ENCODE measurements at places on chromosomes 7 and 10.
A peak's percentile ranks its signal among the peaks of the same experiment; 100 is the strongest.

DNA sequence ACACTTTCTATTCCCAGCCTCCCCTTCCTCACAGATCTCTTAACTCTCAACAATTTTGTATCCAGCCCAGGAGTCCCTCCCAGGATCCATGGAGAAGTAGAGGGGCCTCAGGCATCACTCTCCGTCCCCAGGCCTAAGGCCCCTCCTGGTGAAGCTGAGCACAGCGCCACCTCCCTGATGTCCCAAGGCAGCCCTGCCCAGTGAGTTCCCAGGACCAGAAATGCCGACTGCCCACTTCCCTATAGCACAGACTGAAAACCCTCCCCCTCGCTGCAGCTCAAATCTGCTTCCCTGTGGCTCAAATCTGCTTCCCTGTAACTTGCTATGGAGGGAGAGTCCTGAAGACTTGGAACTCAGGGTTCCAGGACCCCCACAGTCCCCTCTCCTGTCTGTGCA lies 35.6 kb downstream of the YKT6 start:
- DNase-seq, result no peak

GRCh38 chr7:118183428-118183785 lies 557 bp upstream of the LSM8 start:
- DNase-seq, result no peak

- peak; percentile 64 for DNase-seq
Observed at GRCh38 chr10:7457478-7458316, 46.9 kb upstream of the SFMBT2 start.

DNA sequence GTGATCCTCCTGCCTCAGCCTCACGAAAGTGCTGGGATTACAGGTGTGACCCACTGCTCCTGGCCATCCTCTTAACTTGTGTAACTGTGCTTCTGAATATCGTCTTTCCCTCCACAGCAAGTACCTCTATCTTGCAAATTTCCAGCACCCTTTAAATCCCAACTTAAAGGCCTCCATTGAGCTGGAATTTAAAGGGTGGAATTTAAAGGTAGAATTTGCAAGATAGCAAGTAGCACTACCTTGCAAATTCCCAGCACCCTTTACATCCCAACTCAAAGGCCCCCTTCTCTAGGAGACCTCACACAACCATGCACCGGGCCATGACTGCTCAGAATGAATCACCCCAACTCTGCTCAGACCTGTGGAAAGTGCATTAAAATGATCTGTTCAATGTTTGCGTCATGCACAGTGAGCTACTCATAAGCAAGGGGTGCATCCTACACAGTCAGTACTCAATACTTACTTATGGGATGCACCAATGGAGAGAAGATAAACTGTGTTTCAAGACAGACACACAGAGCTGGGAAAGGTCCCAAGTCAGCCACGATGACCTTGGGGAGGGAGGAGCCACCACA lies 17.8 kb upstream of the SDK1 start:
- DNase-seq, result peak; percentile 56

- peak; percentile 21 for DNase-seq
Observed at GRCh38 chr10:63437116-63437949, 28.4 kb downstream of the JMJD1C start.

DNA sequence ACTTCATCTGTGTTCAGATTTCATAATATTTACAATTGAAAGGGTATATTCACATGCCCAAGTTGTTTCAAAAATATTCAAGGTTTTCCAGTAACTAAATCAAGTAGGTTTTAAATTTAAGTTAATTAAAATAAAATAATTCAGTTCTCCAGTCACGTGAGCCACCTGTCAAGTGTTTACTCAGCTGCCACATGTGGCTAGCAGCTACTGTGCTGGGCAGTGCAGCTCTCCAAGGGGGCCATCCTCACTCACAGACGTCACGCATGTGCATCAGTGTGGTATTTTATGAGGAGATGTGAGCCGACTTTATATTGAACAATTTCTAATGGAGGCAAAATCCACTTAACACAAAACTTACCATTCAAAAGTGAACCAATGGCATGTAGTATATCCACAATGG lies 69.7 kb upstream of the CAMK2B start:
- DNase-seq, result no peak

DNA sequence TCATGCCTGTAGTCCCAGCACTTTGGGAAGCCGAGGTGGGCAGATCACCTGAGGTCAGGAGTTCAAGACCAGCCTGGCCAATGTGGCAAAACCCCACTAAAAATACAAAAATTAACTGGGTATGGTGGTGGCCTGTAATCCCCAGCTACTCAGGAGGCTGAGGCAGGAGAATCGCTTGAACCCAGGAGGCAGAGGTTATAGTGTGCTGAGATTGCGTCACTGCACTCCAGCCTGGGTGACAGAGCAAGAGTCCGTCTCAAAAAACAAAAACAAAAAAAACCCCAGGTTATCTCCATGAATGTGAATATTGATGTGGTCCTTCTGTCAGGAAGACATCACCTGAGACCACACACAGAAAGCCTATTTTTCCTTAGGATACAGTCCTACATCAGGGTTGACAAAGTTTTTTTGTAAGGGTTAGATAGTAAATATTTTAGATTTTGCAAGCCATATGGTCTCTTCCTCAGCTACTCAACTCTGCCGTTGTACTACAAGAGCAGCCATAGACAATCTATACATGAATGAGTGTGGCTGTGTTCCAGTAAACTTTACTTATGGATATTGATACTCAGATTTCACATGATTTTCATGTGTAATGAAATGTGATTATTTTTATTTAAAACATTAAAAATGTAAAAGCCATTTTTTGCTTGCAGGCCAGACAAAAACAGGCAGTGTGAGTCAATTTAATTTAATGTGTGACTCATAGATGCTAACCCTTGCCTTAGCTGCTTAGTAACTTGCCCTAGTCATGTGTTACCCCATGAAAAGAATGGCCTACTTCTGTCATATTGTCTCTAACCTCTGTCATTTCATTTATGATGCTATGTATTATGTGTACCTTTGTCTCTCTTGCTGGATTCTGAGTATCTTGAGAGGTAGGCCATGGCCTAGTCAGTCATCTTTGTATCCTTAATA lies 78.1 kb downstream of the TPST1 start:
- DNase-seq, result peak; percentile 91

GRCh38 chr7:22219739-22220493 lies 137.0 kb downstream of the RAPGEF5 start:
- peak; percentile 24 for DNase-seq

- DNase-seq, result no peak
Observed at GRCh38 chr7:42494736-42495135, 257.7 kb upstream of the GLI3 start.

DNA sequence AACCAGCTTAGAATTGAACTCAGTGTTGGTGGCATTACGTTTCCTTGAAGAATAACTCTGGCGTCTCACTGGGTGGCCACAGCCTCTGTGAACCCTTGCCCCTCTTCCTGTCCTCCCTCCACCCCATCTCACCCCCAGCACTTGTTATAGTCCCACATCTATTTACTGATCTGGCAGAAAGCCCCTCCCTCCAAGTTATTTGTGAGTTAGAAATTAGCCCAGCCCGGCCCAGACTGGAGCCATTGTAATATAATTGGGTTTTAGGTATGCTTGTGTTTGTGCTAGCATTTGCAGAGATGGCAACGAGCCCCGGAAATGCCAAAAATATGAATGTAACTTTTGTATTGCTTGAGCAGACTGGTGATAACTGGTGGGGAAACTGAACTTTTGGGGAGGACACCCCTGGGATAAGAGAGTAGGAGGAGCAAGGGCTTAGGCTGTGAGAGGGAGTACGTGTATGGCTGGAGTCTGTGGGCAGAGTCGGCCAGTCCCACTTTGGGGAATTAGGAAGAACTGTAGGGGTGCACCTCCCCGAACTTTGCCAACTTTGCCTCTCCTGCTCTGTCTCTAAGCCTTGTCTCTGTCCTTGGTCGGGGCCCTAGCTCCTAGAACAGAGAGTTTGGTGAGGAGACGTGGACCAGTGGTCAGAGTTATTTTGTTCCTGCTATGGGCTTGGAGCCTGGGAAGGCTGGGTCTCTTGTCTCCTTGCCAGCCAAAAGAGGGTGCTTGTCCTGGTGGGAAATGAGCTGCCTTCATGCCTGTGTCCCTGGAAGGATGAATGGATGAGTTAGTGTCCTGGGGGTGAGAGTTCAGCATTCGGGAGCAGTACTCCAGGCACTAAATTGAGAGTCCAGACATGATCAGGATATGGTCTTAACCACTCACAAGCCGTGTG lies 19.3 kb upstream of the TRIM8 start:
- peak; percentile 60 for DNase-seq

DNA sequence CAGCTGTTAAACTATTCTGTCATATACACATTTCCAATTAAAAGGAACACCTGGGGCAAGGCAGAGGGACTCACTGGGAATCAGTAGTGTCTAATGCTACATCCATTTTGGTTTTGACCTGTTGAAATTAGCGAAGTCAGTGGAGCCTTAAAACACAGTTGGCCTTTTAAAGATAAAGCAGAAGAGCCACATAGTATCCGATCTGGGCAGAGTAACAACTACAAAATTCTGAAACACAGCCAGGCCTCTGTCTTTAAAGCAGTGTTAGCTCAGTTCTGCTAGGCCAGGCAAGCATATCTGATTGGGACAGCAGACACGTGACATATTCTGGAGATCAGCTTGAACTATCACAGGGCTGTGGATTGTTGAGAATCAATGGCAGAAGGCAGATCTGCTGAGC lies 117.5 kb upstream of the WNT16 start:
- no peak for DNase-seq

DNA sequence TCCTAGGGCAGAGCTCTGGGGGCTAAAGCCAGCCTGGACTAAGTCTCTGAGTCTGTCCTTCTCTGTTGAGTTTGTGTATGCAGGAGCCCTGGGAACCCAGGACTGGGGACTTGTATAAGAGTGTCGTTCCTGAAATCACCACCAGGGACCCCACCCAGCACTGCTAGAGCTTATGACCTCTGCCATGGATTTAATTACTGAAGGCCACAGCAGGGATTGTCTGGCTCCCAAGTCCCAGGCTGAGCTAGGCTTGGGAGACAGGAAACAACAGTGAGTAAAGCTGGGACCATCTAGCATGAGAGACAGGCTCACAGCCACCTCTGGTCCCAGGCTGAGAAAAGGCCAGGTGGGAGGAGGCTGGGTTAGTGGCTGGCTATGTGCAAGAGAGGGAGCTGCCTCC lies 1.4 kb upstream of the TSPAN15 start:
- DNase-seq, result peak; percentile 74

GRCh38 chr10:16609211-16609610 lies 87.5 kb upstream of the C1QL3 start:
- no peak for DNase-seq

GRCh38 chr7:38524786-38525185 lies 106.4 kb downstream of the AMPH start:
- DNase-seq, result no peak

DNA sequence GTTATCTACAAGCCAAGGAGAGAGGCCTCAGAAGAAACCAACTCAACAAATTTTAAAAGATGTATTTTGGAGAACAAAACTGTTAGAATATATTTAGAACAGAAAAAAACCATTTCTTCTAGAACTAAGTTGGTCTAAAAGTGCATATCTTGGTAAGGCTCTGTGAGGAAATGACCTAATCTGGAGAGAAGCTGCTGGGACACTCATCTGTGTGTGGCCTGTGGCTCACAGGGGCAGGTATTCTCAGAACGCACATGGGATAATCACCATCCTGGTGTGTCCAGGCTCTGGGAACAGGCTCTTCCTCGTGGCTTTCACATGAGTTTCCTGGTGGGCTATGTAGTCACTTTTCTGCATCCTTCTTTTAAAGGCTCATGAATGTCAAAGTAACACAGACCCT lies 38.1 kb upstream of the PRSS1 start:
- no peak for DNase-seq

Data from HCEC 1CT (cell line).